ENCODE measurements at places on chromosomes 2 and 18.

- no peak for DNase-seq
Measured at GRCh38 chr18:5424903-5425664, 118.7 kb downstream of the EPB41L3 start.

GRCh38 chr2:12773586-12774394 lies 57.1 kb downstream of the TRIB2 start:
- DNase-seq = no peak

DNA sequence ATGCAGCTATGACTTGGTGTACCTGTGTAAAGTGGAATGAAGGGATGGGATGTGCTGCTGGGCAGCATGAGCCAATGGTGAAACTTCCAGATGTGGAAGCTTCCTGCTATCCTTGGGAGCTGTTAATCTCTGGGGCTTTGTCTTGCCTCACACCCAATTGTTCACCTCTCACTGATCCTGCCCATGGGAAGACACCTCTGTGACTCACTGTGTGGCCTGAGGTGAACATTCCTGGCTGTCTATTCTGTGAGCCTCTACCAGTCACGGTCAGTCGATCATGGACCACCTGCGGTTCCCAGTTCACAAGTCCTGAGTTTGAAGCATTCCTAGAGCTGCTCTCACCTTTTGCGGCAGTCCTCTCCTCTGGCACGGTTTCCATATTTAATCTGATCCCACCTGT lies 12.1 kb downstream of the NEURL3 start:
- no peak for DNase-seq

- peak; percentile 13 for DNase-seq
Measured at GRCh38 chr2:171432969-171433762, 624 bp downstream of the METTL8 start.

GRCh38 chr2:151277067-151277466 lies 12.4 kb downstream of the NMI start:
- DNase-seq = no peak

- no peak for DNase-seq
Measured at GRCh38 chr2:7620255-7620654, 703.0 kb downstream of the RNF144A start.

DNA sequence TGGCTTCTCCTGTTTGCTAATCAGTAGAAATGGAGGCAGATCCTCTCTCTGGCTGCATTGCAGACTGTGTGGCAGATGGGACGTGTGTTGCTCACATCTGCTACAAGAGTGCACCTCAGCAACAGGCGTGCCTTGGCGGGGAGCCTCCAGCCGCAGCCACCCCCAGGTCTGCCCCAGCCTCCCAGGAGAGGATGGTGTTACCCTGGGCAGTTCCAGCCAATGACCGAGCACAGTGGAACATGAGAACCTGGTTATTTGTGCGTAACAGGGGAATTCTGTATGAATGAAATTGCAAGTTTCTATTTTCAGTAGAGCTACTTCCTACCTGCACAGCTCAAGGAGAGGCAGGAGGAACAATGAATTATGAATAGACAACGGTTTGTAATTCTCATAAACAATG lies 130.6 kb upstream of the CBLN2 start:
- no peak for DNase-seq

DNA sequence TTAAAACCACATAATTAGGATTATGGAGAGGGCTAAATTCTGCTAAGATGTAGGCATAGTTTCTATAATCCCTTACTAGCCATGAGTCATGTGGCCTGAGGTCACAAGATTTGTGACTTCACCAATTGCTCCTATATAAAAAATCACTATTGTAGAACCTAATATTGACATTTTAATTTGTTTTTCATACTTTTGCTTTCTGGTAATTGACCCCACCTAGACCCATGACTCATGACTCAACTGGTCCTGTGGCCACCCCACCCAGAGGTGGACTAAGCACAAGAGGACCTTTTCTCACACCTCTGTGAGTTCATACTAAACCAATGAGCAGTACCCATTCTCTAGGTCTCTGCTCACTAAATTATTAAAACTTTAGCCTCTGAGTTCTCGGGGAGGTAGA lies 1567.5 kb upstream of the LRRTM1 start:
- DNase-seq = no peak

DNA sequence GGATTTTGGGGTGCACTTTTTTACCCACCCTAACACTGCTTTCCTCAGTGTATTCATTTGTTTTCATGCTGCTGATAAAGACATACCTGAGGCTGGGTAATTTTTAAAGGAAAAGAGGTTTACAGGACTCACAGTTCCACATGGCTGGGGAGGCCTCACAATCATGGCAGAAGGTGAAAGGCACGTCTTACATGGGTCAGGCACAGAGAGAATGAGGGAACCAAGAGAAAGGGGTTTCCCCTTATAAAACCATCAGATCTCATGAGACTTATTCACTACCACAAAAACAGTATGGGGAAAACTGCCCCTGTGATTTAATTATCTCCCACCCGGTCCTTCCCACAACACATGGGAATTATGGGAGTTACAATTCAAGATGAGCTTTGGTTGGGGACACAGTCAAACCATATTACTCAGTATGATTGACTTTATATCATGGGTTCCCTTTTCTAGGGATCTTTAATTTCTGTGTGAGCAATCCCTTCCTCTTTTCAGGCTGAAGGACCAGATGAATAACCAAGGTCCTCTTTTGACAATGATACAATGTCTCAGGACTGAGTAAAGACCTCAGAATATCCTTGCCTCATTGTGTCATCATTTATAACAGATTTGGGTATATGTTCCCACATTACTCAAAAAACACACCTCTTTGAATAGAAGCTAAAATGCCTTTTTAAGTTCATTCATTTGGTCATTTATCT lies 100.1 kb upstream of the TRIB2 start:
- DNase-seq = no peak

GRCh38 chr2:222982010-222982908 lies 69.7 kb upstream of the KCNE4 start:
- no peak for DNase-seq

- DNase-seq = no peak
Measured at GRCh38 chr2:43736637-43737036, 37.2 kb upstream of the DYNC2LI1 start.

DNA sequence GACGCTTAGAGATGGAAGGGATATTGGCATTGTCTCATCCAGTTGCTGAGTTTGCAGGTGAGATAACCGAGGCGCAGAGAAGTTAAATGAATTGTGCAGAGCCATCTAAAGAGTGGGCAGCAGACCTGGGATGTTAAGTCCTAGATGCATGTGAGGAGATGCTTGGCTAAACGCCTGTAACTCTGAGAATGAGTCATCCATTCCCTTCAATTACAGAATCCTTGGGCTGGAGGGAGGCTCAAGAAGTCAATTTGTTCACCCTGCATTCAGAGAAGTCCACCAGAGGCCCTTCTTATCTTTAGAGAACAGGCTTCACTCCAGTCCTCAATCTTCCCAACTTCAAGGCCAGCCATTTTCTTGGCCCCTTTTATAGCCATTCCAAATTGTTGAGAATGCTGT lies 1.6 kb downstream of the EHD3 start:
- DNase-seq = no peak

DNA sequence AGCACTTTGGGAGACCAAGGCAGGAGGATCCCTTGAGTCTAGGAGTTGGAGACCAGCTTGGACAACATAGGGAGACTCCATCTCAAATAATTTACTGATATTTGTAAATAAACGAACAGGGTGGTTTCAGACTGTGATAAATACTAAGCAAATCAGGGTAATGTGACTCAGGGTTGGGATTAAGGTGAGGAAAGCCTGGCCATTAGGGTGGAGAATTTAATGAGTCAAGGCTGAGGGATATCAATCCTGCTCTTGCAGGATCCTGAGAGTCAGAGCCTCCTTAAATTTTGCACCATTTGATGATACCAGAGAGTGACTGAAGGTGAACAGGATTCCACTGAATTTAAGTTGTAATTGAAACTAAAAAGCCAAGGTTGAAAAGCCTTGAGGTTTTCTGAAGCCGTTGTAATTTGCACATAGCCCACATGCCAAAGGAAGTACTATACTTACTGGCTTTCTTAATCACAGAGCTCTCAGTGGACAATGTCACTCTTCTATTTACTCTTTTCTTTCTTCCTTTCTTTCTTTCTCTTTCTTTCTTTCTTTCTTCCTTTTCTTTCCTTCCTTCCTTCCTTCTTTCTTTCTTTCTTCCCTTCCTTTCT lies 28.6 kb upstream of the AP1S3 start:
- no peak for DNase-seq

DNA sequence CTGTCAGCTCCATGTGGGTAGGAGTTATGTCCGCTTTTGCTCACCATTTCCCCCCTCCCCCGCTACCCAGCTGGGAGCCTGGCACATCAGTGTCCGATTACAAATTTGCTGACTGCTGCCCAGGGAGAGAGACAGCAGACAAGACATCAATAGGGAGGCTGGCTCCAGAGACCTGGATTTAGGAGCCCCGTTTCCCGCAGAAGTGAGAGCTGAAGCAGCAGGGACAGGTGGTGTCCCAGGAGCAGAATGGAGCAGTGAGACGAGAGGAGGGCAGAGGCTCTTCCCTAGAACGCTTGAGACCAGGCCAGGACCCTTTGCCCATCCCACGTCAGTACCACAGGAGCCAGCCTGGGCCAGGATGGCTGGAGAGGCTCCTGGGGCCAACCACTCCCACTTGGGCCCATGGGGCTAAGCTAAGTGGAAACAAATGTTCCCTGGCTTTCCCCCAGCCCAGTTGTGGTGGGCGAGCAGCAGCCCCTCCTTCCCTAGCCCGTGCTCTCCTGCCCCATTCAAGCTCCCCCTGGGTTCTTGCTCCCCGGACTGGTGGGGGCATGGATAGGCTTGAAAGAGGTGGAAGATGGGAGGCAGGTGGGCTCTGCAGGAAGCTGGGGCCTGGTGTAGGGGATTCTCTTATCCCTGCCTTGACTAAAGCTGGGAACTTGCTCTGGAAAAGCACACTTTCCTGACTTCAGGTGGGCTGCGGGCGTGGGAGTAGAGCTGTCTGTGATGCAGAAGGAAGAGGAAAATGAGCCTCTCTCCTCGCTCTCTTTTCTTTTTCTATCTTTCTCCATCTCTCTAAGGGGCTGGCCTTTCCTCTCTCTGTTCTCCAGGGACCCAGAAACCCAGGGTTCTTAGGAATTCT lies 4.1 kb upstream of the WNT6 start:
- DNase-seq = no peak

DNA sequence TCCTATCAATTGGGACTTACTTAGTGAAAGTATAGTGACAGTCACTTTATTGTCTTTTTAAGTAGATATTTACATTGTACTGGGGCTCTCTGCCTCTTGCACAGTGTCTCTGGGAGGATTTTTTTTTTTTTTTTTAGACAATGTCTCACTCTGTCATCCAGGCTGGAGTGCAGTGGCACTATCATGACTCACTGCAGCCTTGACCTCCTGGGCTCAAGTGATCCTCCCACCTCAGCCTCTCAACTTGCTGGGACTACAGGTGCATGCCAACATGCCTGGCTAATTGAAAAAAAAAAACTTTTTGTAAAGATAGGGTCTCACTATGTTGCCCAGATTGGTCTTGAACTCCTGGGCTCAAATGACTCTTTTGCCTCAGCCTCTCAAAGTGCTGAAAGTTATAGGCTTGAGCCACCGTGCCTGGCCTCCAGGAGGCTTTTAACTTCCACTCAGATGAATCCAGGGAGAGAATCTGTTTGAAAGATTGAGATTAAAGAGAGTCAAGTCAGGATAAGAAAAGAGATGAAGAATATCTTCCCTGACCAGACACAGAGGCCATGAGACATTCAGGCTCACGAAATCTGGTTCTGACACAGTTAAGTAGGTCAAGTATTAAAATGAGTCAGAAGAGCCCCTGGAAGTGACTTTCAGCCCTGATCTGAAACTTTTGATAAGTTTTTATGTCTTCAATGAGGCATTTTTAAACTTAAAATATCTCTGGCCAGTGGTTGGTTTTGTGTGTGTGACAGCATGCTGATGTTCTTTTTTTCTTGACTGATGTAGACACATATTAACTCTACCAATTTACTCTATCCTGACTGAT lies 18.3 kb downstream of the ARHGEF33 start:
- DNase-seq = no peak

- peak; percentile 5 for DNase-seq
Measured at GRCh38 chr18:49949951-49950395, 136.6 kb upstream of the ACAA2 start.

DNA sequence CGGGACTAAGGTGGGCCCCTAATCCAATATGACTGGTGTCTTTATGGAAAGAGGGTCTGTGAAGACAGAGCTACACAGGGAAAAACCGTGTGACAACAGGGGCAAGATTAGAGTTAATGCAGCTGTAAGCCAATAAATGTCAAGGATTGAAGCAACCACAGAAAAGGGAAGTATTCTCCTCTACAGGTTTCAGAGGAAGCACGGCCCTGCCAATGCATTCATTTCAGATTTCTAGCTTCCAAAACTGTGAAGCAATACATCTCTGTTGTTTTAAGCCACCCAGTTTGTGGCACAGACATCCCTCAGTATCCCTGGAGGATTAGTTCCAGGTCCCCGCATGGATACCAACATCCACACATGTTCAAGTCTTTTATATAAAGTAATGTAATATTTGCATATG lies 48.8 kb downstream of the SPP2 start:
- no peak for DNase-seq

- peak; percentile 39 for DNase-seq
Measured at GRCh38 chr2:96143848-96144480, 1.3 kb downstream of the DUSP2 start.

- no peak for DNase-seq
Measured at GRCh38 chr18:79641722-79642497, 37.7 kb upstream of the CTDP1 start.

- peak; percentile 7 for DNase-seq
Measured at GRCh38 chr2:239118675-239119211, 270.9 kb downstream of the TWIST2 start.

- DNase-seq = no peak
Measured at GRCh38 chr2:95048825-95049682, 23.5 kb downstream of the MAL start.

DNA sequence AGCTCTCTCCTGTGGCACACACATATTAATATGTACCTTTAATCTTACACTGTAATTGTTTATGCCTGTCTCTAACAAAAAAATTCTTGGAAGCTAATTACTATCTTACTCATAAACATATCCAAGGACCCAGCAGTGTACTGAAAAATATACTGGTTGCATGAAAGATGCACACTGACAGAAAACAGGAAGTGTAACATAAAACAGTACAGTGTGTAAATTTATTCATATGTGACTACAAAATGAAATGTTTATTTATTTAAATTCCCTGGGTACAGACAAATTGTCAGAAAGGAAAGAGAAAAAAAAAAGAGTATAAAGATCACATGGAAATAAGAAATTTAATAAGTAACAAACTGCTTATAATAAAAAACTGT lies 28.5 kb downstream of the TMEM131 start:
- no peak for DNase-seq

DNA sequence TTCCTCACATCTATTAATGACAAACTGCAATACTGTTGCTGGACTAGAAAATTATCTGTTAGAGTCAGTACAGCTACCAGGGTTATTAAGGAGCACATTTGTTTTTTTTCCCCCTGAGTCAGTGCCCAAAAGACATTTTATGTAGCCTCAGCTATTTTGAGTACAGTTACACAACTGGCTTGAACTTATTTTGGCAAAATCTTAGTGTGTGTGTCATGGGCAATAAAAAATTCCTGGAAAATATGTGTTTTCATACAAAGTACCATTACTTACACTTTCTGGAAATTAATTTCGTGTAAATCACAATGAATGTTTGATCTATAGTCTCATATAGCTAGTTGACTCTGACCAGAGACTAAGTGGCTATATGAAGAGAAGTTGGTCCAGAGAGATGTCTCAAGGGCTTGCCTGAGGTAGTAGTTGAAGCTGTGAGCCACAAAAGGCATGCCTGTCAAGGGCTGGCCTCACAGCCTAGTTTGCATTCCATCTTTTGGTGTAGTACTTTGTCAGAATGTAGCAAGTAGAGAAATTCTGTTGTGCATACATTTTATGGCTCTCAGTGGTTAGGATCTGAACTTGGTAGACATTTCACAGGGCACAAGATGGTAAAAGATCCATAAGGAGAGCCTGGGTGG lies 283.4 kb downstream of the MTX2 start:
- DNase-seq = no peak

Data from effector memory CD8-positive, alpha-beta T cell (primary cell).